ENCODE measurements at places on chromosomes 3 and 15.

- peak; percentile 44 for DNase-seq
These were observed 44.3 kb upstream of the UBE2E1 start for GRCh38 chr3:23761440-23761896.

DNA sequence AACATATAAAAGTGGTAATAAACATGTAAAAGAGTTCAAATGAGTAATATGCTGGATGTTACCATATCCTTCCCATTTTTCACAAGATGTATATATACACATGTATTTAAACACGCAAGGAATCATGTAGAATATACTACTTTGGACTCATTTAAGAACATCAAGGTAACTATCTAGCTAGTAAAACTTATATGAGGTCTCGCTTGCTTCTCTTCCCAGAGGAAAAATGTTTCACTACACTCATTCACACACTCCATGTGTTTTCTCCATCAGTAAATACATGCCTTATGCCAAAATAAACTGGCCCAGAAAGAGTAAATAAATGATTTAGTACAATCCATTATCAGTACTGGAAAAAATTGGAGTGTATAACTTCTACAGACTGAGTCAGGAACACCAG, 229.2 kb upstream of the MME start:
- no peak for DNase-seq

- no peak for DNase-seq
These were observed 61.3 kb downstream of the FBN1 start for GRCh38 chr15:48584090-48584811.

DNA sequence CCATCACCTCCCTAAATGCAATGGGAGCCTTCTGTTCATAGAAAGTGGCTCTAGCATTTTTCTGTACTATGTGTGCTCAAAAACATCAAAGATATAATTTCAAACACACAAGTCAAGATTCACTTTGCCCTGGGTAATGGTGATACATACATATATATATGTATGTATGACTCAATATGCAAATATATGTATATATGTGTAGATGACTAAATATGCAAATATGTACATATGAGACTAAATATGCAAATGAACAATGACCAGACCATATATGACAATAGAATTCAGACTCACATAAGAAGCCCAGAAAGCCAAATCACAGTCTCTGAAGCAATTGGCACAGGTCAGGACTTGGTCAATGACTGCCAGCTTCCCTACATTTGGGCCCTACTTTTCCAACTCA, 36.9 kb upstream of the SNRK start:
- no peak for DNase-seq

- DNase-seq = no peak
These were observed 618.6 kb downstream of the NAALADL2 start for GRCh38 chr3:175477651-175478224.

DNA sequence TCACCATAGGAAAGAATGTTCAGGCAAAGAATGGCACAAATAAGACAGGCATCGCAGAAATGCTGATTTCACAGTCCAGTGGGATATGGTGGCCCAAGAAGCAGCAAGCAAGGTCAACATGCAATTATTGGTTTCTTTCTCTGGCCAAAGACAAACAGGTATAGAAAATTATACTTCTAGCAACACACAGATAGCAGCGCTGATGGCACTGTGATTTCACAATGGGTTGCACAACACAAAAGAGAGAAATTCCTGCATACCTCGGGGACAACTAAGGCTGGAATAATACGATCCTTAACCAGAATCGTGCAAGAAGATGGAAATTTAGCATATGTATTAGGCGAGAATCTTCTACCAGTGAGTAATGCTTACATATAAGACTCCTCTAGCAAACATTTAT, 76.3 kb upstream of the NR2F2 start:
- no peak for DNase-seq

DNA sequence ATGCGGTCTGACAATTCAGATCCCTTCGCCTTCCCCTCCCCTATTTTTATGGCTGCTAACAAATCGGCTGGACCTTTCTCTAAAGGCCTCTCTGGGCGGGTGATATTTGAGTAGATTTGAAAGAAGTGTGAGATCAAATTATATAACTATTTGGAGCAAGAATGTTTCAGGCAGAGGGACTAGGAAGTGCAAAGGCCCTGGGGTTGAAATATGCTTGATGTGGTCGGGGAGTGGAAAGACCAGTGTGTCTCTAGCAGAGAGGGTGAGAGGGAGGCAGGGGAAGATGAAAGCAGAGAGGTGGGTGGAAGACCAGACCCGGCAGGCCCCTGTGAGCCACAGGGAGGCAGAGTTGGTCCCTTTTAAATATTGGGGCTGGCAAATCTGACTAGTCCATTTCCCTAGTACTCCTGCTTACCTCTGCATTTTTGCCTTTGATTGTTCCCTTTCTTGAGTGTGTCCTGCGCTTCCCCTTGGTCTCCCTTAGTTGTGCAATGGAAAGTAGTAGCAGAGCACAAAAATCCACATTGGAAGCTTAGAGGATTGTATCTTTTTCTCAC, 32.3 kb downstream of the SLCO3A1 start:
- DNase-seq = no peak

GRCh38 chr15:61869656-61870055, 190.6 kb downstream of the VPS13C start:
- DNase-seq = no peak

GRCh38 chr3:153138276-153139210, 23.5 kb upstream of the RAP2B start:
- peak; percentile 90 for DNase-seq

DNA sequence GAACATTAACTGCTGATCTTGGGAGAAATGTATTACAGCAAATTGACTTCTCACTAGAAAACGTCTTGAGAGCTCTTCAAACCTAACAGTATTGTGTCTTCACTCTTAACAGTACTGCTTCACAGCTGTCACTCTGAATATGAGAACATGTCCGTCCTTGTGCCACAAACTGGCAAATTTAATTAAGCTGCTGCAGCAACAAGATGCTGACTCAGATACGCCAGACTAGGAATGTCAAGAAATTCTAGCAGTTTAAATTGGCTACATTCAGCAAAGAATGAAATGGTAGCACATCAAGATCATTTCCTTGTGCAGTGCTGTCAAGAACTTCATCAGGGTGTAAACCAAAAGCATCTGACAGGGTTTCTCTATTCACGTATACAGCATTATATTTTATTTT, 7.6 kb downstream of the ICE2 start:
- no peak for DNase-seq

- no peak for DNase-seq
These were observed 110.0 kb downstream of the RAB11A start for GRCh38 chr15:65979316-65979715.

DNA sequence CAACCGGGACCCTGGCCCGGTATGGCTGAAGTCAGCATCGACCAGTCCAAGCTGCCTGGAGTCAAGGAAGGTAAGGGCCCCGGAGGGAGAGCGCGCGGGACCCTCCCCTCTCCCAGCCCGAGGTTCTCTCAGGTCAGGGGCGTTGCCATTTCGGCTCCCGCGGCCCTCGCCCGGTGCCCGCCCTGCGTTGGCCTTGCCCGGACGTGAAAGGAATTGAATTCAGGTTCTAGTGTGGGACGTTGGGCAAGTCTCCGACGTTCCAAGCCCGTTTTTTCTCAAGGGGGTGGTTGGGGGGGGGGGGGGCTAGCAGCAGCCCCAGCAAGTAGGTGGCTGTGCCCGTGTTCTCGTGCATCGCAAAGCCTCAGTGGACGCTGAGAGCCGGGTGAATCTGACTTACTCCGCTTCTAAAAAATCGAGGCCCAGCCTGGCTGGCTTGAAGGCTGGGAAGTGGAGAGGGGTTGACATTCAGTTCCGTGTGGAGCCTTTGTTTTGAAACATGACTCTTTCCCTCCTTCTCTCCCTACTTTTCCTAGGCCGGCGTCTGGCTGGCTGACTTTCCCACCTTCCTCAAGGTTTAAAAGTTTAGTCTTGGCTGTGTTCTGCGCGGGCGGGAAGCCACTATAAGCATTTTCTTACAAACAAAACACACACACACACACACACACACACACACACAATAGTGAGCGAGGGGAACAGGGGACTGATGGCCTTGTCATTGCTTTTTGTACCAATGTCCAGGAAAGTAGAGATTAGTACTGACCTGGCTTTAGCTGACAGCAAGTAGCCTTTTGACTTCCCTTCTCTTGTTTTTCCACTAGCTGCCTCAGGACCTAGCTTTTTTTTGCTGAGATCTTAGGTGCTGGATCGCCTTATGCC, at the start of gene UTS2B:
Gene UTS2B, minus strand, starts transcription at position 873 of the 876 bp plus-strand sequence. CDS start 48,337 bp downstream, outside the sequence.
- DNase-seq = no peak

DNA sequence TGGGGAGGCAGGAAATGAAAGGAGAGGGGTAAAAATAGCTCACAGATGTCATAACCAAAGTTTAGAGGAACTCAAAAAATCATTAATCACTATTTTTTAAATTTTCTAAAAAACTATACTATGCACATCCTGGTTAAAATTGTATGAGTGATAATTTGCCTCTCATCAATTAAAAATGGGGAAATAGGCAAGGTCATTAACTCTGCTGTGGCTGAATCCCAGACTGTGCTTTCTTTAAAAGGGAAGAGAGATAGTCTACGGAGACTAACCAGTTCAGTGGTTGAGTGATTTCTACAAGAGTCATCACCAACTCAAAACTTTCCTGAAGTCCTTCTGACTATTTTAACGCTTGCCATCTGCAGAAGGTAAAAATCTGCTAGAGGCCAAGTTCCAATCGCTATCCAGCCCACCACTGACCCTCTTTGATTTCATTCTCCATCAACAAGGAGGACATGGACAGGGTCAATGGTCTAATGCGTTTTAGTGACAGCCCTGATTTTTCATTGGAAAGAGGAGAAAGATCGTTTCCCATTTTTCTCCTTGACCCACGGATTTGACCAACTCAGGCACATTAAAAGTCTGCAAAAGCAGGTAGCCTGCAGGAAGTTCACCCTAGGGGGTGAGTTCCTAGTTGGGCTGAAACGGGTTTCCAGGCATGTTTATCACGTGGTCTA, 850 bp downstream of the SUCLG2 start:
- DNase-seq = no peak

GRCh38 chr3:186534113-186534669, 10.0 kb downstream of the CRYGS start:
- DNase-seq = no peak

GRCh38 chr15:27933562-27933961, 165.6 kb downstream of the OCA2 start:
- no peak for DNase-seq

GRCh38 chr3:32998631-32999451, 47.4 kb downstream of the CCR4 start:
- DNase-seq = no peak

DNA sequence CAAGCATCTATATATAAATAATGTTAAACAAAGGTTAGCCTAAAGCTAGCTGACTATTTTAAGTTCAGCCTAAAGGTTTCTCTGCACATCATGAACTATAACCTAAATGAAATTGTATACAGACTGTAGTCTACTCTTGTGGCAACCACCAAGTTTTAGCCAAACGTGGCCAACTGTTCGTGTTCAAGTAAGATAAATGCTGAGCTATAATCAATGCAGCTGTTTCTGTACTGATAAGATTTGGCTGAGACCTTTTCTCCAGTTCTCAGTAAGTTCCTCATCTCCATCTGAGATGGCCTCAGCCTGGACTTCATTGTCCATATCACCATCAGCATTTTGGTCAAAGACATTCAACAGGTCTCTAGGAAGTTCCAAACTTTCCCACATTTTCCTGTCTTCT, 43.7 kb upstream of the IGSF10 start:
- no peak for DNase-seq

DNA sequence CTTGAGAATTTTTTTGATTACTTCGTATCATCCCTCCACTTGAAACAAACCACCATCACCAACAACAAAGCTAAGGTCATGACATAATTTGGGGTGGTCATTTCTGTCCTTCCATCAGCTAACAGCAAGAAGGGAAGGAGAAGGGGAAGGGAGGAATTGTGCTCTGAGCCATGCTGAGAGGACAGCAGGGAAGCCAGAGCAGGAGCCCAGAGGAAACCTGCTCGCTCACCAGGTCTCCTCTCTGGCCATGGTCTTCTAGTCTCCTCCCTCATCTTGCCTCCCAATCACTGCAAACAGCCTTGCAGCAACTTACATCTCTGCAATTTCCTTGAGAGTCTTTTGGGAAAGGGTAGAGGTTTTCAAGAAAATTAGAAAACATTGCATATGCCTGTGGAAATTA, 196.7 kb downstream of the SSR3 start:
- DNase-seq = no peak

- DNase-seq = no peak
These were observed 292.8 kb upstream of the ZNF717 start for GRCh38 chr3:76078101-76078500.

GRCh38 chr3:49454458-49454857, 15.6 kb upstream of the DAG1 start:
- peak; percentile 52 for DNase-seq

- DNase-seq = no peak
These were observed 367 bp upstream of the TARS3 start for GRCh38 chr15:101724675-101725005.

DNA sequence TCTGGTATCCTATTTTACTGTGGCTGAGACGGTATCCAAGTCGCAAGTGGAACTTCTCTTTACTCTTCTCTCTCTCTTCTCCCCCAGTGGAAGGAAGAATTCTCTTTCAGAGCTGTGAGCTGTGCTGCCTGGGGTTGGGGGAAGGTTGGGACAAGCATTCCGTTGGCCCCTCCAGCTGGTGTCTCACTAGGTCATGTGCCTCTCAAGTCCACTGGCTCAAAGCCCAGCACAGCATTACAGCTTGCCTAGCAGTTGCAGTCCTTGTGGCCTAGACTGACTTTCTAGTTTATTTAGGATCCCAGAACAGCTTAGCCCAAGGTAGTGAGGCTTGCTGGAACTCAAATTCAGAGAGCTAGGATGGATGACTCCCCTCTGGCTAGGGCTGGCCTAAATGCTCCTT, 76.1 kb upstream of the SPATA16 start:
- DNase-seq = no peak
